Right atrium auricular region (tissue), 2 donors: ENCODE measurements at places on chromosomes 3 and 15. TPM values are rescaled to one million over a fixed set of nuclear protein-coding genes. Genes with fewer than 3 reads are reported as not detected.

- DNase-seq = no peak
Observed at GRCh38 chr3:62110443-62111225, 262.7 kb downstream of the FEZF2 start.

DNA sequence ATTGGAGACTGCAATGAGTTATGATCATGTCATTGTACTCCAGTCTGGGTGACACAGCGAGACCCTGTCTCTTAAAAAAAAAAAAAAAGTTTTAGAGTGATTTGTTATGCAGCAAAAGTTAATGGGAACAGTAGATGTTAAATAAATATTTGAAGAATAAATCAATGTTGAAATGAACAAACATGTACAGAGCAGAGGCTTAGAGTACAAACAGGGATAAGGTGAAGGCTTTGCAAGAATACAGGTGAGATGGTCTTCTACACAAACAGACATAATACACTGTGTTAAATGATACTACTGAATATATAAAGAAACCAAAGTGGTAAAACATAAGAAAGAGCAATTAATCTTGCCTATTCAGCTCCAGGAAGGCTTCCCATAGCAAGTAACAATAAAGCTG lies 265.4 kb downstream of the CNTN3 start:
- no peak for DNase-seq

GRCh38 chr15:55741833-55742497 lies 987 bp downstream of the PRTG start:
- DNase-seq = no peak

GRCh38 chr3:9503283-9503682 lies 50.3 kb downstream of the LHFPL4 start:
- peak; percentile 75 for DNase-seq

DNA sequence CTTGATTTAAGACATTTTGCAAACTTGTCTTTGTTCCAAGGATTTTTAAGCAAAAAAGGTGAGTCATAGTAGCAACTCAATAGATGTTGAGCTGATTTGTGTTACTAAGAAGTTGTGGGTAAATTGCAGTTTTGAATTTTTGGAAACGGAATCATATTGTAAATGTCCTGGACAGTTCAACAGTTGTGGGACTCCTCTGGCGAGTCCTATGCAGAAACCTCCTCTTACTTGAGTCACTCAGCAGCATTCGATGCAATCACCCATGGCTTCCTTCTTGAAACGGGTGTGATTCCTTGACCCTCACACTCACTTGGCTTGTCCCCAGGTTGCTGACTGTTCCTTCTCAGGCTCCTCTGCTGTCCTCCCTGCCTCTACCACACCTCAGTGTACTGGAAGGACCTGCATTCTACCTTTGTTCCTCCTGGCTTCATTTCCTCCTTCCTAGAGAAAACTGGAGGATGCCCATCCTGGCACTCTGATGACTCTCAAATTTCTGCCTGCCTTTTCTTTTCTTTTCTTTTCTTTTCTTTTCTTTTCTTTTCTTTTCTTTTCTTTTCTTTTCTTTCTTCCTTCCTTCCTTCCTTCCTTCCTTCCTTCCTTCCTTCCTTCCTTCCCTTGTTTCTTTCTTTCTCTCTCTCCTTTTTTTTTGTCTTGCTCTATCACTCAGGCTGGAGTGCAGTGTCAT lies 52.8 kb upstream of the DGKG start:
- DNase-seq = no peak

DNA sequence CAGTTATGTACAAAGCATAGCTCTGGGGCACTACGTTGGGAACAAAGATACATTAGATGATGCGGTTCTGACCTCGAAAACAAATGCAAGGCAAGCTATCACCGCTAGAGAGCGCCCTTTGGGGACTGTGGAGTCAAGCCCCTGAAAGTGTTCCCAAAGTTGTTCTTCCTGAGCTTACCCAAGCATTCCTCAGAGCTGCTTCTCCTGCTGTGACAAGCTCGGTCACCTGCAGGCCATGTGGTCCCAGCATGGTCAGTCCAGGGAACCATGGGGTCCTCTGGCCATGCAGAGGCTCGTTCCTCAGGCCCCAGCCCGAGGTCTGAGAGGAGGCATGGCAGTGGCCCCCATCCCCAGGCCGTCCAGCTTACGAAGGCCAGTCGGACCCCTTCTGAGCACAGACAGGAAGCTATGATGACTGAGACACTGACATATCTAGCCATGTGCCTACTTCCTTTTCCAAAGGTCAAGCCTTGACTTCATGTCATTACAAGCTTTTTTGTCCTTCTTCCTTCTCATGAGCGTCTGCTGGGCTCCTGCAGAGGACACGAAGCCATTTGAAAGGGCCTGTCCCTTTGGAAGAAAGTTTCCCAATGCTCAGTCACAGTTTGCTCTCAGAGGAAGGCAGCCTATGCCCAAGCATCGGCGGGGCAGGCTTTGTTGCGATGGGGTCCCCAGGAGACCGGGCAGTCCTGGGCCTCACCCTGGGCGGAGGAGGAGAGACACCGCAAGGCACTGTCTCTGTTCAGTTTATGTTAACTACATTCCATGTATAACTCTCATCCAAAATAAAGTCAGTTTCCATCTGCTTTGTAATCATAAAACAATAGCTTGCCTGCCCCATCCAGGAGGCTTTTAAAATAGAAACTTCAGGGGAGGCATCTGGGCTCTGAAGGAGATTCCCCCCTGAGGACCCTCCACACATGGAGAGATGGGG lies 79.3 kb downstream of the ATP10A start:
- DNase-seq = no peak

GRCh38 chr3:175212896-175213295 lies 353.8 kb downstream of the NAALADL2 start:
- no peak for DNase-seq

Gene TNFAIP8L3
- 1.2 TPM for total RNA-seq

GRCh38 chr3:17207979-17208378 lies 323.2 kb downstream of the PLCL2 start:
- no peak for DNase-seq

DNA sequence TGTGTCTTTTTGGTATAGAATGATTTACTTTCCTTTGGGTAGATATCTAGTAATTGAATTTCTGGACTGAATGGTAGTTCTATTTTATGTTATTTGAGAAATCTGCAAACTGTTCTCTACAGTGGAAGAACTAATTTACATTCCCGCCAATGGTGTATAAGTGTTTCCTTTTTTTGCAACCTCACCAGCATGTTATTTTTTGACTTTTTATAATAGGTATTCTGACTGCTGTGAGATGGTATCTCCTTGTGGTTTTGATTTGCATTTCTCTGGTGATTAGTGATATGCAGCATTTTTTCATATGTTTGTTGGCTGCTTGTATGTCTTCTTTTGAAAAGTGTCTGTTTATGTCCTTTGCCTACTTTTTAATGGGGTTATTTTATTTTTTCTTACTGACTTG lies 607.2 kb downstream of the OTOL1 start:
- DNase-seq = no peak

DNA sequence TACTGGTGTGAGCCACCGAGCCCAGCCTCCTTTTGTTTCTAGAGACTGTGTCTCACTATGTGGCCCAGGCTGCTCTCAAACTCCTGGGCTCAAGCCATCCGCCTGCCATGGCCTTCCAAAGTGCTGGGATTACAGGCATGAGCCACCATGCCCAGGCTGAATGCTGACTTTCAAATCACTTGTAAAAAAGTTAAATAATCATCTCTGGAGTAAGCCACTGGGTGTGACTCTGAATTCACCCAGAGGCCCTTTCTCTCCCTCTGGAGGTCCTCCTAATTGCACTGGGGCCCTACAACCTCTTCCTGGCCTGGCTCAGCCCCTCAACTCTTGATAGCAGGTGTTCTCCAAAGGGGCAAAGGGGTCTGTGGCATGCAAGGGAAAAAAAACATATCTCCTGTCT lies 54.8 kb downstream of the MEGF11 start:
- DNase-seq = no peak
